ENCODE measurements at places on chromosomes 5 and 9.
A peak's percentile ranks its signal among the peaks of the same experiment; 100 is the strongest.

GRCh38 chr5:144481861-144482260, 311.2 kb downstream of the KCTD16 start:
- DNase-seq = no peak

DNA sequence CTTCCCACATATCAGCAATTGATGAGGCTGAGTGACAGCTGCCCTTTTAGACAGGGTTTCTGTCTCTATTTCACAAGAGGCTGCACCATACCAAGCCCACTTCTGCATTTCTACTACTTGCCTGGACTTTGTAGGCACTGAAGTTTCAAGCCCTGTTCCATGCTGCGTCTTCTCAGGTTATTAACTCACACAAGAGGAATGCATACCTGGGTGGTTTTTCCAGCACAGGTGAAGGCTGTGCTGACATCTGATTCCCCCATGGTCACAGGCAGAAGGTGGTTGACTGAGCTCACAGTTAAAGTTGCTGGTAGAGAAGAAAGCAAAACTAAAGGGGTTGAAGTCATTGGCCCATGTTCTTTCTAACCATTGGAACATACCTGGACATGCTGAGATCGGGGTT, 86.6 kb downstream of the MAMDC2 start:
- DNase-seq = no peak

- peak; percentile 55 for DNase-seq
Measured at GRCh38 chr5:95283761-95284571, 928 bp downstream of the MCTP1 start.

DNA sequence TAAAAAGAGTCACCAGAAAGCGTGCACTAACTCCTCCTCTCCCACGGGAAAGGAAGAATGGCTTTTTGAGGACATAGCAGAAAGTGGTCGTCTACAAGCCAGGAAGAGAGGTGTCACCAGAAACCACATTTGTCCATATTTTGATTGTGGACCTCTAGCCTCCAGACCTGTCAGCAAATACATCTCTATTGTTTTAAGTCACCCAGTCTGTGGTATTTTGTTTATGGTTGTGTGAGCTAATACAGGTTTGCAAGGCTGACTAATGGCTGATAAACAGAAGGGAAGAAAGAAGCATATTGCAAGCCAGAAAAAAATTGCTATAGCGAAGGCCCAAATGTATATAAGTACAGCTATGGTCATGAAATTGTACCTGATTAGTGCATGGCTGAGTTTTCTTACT, 21.4 kb downstream of the WDR70 start:
- DNase-seq = no peak

DNA sequence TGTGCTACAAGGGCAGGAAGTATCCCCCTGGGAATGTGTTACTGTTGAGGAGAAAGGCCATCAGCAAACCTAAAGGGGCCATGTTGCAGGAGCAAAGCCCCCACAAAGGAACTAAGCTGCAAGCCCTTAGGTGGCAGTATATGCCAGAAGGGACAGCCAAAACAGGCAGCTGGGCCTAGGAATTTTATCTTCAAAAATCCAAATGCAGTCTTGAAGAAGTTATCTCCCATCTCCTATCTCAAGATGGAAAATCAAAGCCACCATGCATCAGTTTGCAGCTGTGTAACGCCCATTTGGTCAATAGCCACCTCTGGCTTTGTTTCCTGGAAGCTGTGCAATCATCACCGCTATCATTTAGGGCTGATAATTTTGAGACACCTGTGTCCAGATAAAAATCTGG, 400.3 kb downstream of the ARHGEF28 start:
- no peak for DNase-seq

- DNase-seq = no peak
Measured at GRCh38 chr5:121624035-121624434, 227.6 kb upstream of the FTMT start.

DNA sequence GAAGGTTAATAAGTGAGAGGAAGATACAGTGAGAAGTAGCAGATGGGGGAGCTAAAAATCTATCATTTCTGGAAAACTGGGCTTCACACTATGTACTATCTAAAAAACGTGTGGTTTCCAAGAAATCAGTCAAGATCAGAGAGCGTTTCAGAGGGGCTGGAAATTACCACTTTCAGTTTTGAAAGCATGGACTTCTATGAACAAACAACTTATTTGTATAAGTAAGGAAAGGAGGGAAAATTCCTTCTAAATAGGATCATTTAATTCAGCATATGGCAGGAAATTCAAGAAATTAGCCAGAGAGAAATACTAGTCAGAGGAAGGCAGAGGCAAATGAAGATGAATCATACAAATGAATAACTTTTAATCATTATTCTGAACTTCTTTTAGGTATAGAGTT, 11.3 kb downstream of the TNC start:
- DNase-seq = no peak

DNA sequence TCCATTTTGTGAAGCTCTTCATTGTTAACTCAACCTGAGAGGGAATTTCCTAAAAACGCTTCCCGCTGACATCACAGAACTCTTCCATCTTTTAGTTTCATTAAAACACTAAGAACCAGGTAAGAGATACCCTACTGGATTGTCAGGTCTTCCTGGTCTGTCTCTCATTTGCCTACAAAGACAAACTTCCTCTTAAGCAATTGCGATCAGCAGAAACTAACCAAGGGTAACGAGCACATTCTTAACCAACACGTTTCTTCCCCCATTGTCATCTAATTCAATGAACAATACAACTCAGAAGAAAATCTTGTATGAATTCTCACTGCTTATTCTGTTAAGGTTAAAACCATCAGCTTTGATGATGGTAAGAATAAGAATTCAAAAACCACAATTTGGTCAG, 6.6 kb downstream of the FBXW11 start:
- DNase-seq = peak; percentile 29

DNA sequence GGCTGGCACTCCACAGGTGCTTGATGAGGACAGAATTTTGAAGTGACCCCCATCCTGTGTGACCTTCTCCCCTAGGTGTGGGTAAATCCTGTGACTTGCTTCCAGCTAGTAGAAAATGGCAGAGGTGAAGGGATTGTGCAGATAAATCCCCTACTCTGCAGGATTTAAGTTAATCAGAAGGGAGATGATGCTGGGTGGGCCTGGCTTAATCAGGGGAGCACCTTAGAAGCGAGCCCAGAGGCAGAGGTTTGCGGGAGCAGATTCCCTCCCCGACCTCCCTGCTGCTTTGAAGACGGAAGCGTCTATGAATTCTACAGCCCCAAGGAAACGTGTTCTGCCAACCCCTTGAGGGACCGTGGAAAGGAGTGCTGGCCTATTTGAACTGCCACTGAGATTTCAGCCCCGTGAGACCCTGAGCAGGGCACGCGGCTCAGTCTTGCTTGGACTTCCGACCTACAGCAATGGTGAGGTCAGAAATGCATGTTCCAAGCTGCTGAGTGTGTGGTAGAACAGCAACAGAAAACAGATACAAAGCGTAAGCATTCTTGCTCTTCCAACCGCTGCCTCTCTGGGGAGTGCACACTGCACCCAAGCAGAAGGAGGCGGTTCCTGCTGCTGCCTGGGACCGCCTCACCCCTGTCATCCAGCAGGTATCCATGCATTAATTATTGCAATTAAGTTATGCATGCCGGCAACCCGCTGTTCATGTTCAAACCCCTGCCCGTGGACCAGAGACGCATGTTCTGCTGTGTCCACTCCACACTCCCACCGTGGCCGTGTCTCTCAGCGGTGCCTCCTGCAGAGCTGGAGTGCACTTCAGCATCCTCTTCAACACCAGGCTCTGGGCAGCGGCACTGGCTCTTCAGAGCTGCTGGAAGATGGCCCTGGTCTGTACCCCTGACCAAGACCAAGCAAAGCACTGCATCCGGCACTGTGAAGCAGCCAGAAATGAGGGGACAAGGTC, 54.6 kb upstream of the RXRA start:
- no peak for DNase-seq

- DNase-seq = no peak
Measured at GRCh38 chr5:56829137-56829908, 14.0 kb downstream of the MAP3K1 start.

DNA sequence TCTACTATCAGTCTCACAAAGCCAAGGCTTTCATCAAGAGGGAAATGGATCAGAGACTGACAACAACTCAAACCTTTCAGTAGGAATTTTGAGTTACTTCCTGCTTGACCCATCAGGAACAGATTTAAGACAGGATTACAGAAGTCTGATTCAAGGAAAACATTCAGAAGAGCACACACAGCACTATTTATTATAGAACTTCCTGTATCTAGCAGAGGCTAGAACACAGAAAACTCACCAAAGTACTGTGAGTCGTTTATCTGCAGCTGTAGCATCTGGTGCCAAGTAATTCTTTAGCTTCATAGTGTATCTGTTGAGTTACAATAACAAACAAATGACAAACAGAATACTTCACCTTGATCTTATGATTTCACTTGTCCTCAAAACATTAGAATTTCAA, 13.8 kb downstream of the LEAP2 start:
- no peak for DNase-seq

GRCh38 chr5:3020426-3020825, 268.9 kb upstream of the IRX2 start:
- no peak for DNase-seq

GRCh38 chr5:168813184-168813968, 234.2 kb upstream of the PANK3 start:
- no peak for DNase-seq

- DNase-seq = no peak
Measured at GRCh38 chr5:53322257-53322656, 158.2 kb upstream of the FST start.

GRCh38 chr5:119470105-119470763, 17.9 kb downstream of the HSD17B4 start:
- no peak for DNase-seq

- no peak for DNase-seq
Measured at GRCh38 chr5:107157809-107158208, 512.9 kb downstream of the EFNA5 start.

DNA sequence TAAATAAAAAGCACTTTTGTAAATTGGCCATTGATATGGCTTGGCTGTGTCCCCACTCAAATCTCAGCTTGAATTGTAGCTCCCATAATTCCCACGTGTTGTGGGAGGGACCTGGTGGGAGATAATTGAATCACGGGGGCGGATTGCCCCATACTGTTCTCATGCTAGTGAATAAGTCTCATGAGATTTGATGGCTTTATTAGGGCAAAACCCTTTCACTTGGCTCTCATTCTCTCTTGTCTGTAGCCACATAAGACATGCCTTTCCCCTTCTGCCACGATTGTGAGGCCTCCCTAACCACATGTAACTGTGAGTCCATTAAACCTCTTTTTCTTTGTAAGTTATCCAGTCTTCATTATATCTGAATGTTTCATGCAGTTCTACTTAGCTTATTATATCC, 153.2 kb downstream of the TARS1 start:
- no peak for DNase-seq

- no peak for DNase-seq
Measured at GRCh38 chr9:131419026-131419614, 25.2 kb downstream of the PRRC2B start.

DNA sequence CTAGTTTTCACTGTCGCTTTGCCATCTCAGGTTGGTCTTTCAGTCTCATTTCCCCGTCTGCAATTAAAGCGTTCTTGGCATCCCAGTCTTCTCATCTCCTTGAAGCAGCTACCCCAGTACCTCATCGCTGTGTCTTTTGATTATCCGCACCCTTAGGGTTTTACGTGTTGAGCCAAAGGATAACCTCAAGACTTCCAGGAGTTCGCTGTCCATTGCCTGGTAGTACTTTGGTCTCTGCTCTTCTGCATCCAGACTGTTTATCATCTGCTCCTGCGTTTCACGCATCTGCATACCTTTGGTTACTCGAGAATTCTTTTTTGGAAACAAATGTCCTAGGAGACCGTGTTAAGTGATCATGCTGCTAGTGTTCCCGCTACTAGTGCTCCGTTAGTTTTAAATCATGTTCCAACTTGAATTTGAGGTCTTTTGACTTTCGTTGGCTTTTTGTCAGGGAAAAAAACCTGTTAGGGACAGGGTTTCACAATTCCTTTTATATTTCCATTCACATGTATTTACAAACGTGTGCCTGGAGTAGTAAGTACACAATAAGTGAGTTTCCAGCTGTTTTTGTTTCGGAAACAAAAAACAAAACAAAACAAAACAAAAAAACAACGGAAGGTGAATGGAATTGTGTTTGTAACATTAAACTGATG, 888 bp downstream of the RABGAP1 start:
- DNase-seq = no peak

GRCh38 chr9:96442491-96442890, 7.5 kb upstream of the HABP4 start:
- no peak for DNase-seq

- DNase-seq = no peak
Measured at GRCh38 chr9:91428436-91428835, 4.8 kb upstream of the NFIL3 start.

- no peak for DNase-seq
Measured at GRCh38 chr9:38271666-38272241, 120.7 kb upstream of the ALDH1B1 start.

GRCh38 chr5:68304421-68305052, 89.0 kb downstream of the PIK3R1 start:
- no peak for DNase-seq

- DNase-seq = no peak
Measured at GRCh38 chr9:7316967-7317366, 482.6 kb downstream of the DMAC1 start.

DNA sequence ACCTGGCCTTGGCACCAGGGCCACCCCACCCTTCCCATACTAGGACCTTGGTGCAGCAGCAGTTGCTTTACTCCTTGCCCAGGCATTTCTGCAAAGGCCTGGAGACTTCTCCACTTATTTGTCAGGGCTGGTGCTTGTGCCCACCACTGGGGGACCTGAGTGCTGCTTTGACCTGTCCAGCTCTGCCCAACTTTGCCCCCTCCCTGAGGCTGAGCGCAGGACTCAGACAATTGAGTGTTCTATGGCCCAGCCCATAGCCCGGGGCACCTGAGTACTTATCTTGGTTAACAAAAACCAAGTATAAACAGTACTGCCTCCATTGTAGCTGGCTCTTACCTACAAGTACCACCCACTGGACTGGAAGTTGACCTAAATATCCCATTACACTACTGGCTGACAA, 406.1 kb upstream of the CHD1 start:
- no peak for DNase-seq

DNA sequence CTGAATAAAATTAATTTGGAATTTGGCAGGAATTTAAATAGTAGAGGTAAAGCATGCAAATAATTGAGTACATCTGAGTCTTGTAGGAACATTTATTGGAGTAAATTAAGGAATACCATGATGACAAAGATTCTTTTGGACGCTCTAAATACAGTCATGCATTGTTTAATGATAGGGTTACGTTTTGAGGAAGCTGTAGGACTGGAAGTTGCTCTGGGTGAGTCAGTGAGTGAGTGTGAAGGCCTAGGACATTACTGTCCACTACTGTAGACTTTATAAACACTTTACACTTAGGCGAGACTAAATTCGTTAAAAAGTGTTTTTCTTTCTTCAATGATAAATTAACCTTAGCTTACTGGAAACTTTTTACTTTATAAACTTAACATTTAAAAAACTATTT, 113.0 kb downstream of the FAM170A start:
- no peak for DNase-seq

DNA sequence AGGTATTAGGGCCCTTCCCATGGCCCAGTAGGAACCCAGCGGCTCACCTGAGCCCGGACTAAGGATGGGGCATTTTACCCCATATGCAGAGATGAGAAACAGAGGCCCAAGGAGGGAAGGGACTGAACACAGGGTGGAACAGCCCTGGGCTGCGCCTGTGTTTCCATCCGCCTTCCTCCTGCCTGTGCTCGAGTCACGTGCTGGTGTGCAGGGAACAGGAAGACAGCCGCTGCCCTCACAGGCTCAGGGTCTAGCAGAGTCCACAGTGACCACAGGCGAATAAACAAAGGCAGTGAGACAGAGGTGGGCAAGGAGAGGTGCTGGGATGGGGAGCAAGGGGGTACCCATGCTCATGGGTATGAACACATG, 129.4 kb downstream of the C9orf50 start:
- DNase-seq = no peak

- DNase-seq = no peak
Measured at GRCh38 chr9:12276505-12276904, 416.7 kb upstream of the TYRP1 start.

Measured in NCI-H2081 (cell line).